K562 (cell line): ENCODE measurements at places on chromosomes 1 and 21. TPM values are rescaled to one million over a fixed set of nuclear protein-coding genes. Genes with fewer than 3 reads are reported as not detected.

DNA sequence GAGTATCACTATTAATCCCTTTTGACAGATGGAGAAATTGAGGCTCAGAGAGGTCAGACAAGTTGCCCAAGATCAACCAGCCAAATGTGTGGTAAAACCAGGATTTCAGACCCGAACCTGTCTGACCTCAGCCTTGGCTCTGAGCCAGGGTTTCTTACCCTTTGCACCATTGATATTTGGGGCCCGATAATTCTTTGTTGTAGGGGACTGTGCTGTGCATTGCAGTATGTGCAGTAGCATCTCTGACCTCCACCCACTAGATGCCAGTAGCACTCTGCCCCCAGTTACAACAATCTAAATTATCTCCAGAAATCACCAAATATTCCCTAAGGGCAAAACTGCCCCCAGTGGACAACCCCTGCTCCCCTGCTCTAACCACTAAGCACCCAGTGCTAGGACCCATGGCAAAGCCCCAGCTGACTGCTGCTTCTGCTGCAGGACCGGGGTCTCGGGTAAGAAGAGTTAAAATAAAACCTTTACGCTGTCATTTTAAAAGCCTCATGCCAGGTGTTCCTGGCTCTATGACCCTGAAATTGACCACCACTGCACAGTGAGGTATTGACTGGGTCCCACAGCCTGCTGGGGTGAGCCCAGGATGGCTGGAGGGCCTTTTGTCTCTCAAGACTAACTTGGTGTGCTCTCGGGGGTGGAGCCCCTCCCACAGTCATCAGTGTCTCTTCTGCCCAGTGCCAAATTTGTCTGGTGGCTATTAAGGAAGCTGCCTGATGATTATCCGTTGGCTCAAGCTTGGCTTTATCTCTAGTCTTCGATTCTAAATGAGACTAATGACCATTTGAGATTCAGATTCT lies 5.6 kb upstream of the MAN1C1 start:
- no peak for DNase-seq

- no peak overlapping the region for H3K27ac ChIP-seq
- no peak overlapping the region for H3K4me3 ChIP-seq
- DNase-seq = no peak
- no peaks in the 10 kb centered on the region for H3K36me3 ChIP-seq
These were observed 41.9 kb downstream of the HIVEP3 start for GRCh38 chr1:41876576-41877445.

GRCh38 chr1:61279570-61279969 lies 197.2 kb downstream of the NFIA start:
- H3K27ac ChIP-seq = no peak overlapping the region
- no peaks in the 10 kb centered on the region for H3K27me3 ChIP-seq
- H3K36me3 ChIP-seq = peaks cover 8% of the 10 kb centered on the region; the same call in 1 of the 3 replicates
- no peaks in the 10 kb centered on the region for H3K4me1 ChIP-seq

GRCh38 chr1:30232288-30232899 lies 491.0 kb downstream of the MATN1 start:
- H3K4me3 ChIP-seq = no peak overlapping the region
- peak; percentile 79 for DNase-seq
- H3K27me3 ChIP-seq = peaks cover 23% of the 10 kb centered on the region; the same call in 1 of the 2 replicates

- H3K4me1 ChIP-seq = peaks cover 9% of the 10 kb centered on the region
- no peak for DNase-seq
- no peaks in the 10 kb centered on the region for H3K36me3 ChIP-seq
- no peak overlapping the region for H3K4me3 ChIP-seq
- H3K27me3 ChIP-seq = no peaks in the 10 kb centered on the region
These were observed 95.3 kb downstream of the ADARB1 start for GRCh38 chr21:45169682-45170081.

DNA sequence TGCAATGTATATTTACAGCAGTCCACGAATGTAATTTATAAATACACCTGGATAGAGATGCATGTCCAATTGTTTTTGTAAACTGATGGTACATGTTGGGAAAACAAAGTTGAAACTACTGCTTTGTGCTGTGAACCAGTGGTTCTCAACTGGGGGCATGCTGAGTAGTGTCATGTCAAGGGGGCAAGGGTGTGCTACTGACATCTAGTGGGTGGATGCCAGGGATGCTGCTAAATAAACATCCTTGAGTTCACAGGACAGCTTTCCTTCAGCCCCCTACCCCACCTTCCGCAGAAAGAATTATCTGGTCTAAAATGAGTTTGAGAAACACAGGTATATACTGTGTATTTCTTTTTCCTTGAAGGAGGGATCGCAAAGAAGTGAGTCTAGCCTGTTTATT lies 95.9 kb downstream of the RASAL2 start:
- H3K36me3 ChIP-seq = no peaks in the 10 kb centered on the region
- H3K4me1 ChIP-seq = no peaks in the 10 kb centered on the region
- no peak overlapping the region for H3K4me3 ChIP-seq
- no peak for DNase-seq
- no peaks in the 10 kb centered on the region for H3K27me3 ChIP-seq

DNA sequence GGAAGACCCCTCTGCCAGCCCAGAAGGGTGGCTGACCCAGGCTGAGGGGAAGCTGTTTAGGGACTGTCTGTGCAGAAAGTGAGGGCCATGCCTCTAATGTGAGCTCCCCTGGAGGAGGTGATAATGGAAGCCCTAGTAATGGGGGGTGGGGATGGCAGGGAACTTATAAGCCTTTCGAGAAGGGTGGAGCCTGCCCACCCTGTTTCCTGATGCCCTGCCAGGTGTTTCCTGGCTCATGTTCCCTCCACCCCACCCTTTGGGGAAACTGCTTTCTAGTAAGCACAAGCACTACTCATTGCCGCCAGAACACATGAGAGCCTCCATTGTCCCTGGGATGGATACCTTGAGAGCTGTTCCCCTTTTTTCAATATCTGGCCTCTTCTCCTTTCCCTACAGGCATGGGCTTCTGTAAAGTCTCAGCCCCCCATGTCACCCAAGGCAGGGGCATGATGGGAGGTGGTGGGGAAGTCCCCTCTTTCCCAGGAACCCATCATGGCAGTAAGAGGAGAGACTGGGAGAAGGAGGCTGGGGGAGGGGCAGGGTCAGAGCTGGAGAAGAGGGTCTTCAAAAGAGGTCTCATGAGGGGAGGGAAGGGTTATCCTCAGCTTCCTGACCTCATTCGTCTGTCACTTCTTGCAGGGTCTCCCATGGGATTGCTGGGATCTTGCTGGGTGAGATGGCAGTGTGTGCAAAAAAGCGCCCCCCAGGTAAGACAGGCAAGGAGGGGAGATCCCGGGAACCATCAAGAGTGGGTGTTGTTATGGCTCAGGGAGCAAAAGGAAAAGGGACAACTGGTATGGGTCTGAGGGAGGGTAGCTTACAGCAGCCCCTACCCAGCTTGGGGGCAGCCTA lies 2.4 kb downstream of the ATP8B2 start:
- no peak overlapping the region for H3K4me3 ChIP-seq
- H3K4me1 ChIP-seq = peaks cover 51% of the 10 kb centered on the region
- no peak overlapping the region for H3K27ac ChIP-seq

The TAGLN2 gene
- total RNA-seq = 498 and 506 TPM in 2 replicates

The CR2 gene
- 0.51 and 0.66 TPM in 2 replicates for total RNA-seq

The UBE4B gene
- 63.7 and 67.4 TPM in 2 replicates for total RNA-seq

The OR2C3 gene
- total RNA-seq = 0.02 TPM in 1 of 2 replicates, not detected in the other

The LTN1 gene
- total RNA-seq = 32.8 and 37.1 TPM in 2 replicates
